ENCODE measurements at places on chromosomes 12 and 14. TPM values are rescaled to one million over a fixed set of nuclear protein-coding genes. Genes with fewer than 3 reads are reported as not detected.

Gene SRSF5
- 217 TPM for total RNA-seq

Gene LMNTD1
- 0.32 TPM for total RNA-seq

Gene PPFIA2
- total RNA-seq = not detected

Gene ETFBKMT
- total RNA-seq = 1.3 TPM

Gene LRRC9
- total RNA-seq = 0.12 TPM

Gene GPX2
- 68.1 TPM for total RNA-seq

Gene ZC3H14
- total RNA-seq = 32.7 TPM

Gene RCOR1
- total RNA-seq = 52.8 TPM

Gene IL23A
- 1.8 TPM for total RNA-seq

Gene IAPP
- total RNA-seq = not detected

Gene SLC10A1
- not detected for total RNA-seq

Gene TSHR
- not detected for total RNA-seq

Gene FLRT2
- 2.1 TPM for total RNA-seq

Gene ITGB7
- 7.0 TPM for total RNA-seq

Gene GAS2L3
- 4.7 TPM for total RNA-seq

Gene HOXC13
- total RNA-seq = 0.52 TPM

Gene TMED8
- 4.6 TPM for total RNA-seq

Gene CCDC177
- total RNA-seq = not detected

Measured in esophagus mucosa (tissue), 1 donor.